ENCODE measurements at places on chromosomes 1 and 21.

GRCh38 chr1:156347331-156347730, 9.0 kb downstream of the TSACC start:
- DNase-seq: no peak

DNA sequence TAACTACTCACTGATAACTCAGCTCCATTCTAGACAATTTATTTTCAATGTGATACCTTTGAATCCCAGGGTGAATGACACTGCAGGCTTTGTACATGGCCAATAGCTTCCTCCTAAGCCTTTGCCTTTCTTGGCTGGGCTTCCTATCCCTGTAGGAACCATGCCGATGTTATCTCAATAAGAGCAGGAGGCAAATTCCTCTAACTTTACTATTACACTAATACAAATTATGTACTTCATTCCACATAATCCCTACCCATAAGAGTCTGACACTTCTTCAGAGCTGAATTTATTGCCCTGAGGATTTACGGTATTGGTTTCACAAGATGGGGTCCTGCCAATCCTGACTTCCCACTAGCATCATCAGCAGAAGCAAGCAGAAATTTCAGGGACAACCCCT, 14.0 kb downstream of the TGFBR3 start:
- DNase-seq: no peak

GRCh38 chr1:13550663-13551062, 33.0 kb upstream of the PDPN start:
- DNase-seq: no peak

- no peak for DNase-seq
Observed at GRCh38 chr1:23126801-23127200, 41.9 kb downstream of the LUZP1 start.

DNA sequence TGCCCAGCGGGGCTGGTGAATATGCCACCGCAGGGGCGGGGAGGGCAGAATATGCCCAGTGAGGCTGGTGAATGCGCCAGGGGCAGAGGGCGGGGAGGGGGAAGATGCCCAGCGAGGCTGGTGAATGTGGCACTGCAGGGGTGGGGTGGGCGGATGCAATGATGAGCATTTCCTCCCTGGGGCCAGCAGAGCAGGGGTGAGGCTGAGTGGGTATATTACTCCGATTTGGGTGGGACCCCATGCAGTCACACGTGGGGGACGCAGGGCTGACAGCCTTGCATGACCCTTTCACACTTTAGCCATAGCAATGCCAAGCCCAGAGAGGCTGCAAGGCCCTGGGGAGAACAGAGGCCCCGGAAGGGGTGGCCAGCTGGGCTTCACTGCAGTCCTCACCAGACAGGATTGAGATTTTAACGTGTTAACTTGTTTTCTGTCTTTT, 9.3 kb upstream of the SLX9 start:
- DNase-seq: no peak

DNA sequence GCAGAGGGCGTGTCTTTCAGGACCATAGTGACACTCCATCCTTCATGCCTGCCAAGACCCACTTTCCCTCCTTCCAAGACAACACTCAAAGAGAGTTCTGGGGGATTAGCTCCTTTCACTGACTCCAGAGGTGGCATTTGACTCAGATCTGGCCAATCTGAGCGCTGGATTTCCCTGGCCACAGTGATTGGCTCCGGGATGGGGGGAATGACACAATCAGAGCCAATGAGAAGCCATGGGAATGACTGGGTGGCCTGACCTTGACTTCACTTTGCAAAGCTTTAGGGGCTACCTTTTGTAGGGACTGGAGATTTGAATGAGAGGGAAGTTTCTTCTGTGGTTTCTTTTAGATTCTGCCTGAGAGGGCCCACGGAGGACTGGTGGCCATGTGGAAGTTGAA, 26.9 kb upstream of the WNT4 start:
- DNase-seq: no peak

GRCh38 chr1:207035877-207036551, 3.5 kb upstream of the C1orf116 start:
- DNase-seq: no peak

GRCh38 chr1:247165674-247166073, 6.1 kb downstream of the ZNF124 start:
- DNase-seq: no peak

- DNase-seq: no peak
Observed at GRCh38 chr1:235411489-235412486, 44.6 kb downstream of the TBCE start.

DNA sequence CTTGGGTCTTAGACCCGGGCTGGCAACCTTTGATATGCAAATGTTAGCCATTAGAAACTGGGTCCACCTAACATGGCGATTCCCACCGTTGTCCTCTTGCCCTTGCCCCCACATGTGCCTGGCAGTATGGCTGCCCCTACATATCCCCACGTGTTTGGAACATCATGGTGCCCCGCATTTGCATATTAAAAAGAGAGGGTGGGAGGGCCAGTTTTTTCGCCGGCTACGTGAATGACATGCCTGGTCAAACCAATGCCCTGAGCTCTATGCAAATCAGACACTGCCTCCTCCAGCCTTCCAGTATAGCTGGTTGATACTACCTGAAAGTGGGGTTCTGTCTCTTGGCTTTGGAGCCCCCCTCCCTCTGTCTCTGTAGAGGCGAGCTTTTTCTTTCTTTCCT, 133.0 kb downstream of the CDC42BPA start:
- no peak for DNase-seq

GRCh38 chr1:158422212-158422611, 3.8 kb downstream of the OR10K2 start:
- no peak for DNase-seq

DNA sequence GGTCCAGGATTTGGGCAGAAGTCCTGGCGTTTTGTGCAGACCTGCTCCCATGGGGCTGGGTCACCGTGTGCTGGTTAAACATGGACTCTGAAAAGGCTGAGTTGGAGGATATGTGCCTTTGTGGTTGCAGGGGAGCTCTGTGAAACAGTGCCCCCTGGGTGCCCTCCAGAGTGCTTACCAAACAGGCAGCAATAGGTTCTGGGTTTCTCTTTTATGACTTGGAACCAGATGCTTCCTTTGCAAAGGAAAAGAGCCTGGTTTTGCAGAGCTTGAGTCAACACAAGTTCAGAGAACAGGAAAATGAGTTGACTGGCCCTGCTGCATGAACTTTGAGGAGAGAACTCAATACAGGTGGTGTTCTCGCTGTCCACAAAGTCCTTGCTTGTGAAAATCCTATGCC, 288.9 kb downstream of the TM2D1 start:
- peak; percentile 1 for DNase-seq

DNA sequence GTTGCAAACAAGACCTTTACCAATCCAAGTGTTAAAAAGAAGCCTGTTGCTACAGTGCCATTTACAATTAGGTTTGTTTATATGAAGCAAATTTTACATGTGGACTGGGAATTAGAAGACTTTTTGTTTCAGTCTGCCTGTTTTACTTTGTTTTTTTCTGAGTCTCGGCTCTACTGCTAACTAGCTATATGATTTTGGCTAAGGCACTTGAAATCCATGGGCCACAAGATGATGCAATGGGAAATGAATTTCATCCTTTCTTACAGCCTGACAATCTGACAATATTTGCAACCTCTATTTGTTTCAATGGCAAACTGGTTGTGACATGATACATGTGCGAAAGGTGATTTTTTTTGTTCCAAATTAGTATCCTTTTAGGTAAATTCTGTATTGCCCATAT, 3.7 kb upstream of the PEX11B start:
- no peak for DNase-seq

GRCh38 chr1:9475061-9475627, 64.1 kb upstream of the SLC25A33 start:
- no peak for DNase-seq

DNA sequence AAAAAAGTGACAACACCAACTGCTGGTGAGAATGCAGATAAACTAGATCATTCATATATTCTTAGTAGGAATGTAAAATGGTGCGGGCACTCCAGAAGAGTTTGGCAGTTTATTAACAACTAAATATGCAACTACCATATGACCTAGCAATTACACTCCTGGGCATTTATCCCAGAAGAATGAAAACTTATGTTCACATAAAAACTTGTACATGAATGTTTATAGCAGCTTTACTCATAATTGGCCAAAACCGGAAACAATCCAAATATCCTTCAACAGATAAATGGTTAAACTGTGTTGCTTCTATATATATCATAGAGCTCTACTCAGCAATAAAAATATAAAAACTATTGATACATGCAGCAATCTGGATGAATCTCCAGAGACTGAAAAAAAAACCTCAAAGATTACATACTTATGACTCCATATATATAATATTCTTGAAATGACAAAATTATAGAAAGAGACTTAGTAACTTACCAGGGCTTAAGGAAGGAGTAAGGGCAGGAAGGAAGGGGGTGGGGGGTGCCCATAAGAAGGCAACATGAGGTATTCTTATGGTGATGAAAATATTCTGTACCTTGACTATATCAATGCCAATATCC, 99.9 kb downstream of the KCNH1 start:
- DNase-seq: no peak

DNA sequence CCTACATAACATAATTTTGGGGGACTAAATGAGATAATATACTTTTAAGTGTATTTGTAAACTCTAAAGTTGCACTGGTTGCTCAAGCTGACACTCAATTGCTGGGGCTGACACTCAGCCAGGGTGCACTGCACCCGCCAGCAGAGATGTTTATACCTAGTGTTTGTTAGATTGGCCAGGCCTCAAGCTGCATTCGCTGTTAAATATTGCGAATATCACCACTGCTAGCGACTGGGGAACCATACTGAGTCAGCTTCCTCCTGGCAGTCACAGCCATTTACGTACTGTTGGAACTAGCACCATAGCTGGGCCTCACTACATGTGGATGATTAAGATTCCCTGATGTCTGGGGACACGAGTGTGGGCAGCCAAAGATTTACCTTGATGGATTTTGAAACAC, 12.7 kb upstream of the RWDD3 start:
- no peak for DNase-seq

DNA sequence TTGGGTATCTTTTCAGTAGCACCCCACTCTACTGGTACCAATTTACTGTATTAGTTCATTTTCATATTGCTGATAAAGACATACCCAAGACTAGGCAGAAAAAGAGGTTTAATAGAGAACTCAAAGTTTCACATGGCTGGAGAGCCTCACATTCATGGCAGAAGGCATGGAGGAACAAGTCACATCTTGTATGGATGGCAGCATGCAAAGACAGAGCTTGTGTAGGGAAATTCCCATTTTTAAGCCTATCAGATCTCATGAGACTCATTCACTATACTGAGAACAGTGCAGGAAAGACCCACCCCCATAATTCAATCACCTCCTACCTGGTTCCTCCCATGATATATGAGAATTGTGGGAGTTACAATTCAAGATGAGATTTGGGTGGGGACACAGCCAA, 878.6 kb upstream of the ADGRL4 start:
- no peak for DNase-seq

GRCh38 chr1:56502700-56503245, 76.6 kb downstream of the PLPP3 start:
- no peak for DNase-seq

DNA sequence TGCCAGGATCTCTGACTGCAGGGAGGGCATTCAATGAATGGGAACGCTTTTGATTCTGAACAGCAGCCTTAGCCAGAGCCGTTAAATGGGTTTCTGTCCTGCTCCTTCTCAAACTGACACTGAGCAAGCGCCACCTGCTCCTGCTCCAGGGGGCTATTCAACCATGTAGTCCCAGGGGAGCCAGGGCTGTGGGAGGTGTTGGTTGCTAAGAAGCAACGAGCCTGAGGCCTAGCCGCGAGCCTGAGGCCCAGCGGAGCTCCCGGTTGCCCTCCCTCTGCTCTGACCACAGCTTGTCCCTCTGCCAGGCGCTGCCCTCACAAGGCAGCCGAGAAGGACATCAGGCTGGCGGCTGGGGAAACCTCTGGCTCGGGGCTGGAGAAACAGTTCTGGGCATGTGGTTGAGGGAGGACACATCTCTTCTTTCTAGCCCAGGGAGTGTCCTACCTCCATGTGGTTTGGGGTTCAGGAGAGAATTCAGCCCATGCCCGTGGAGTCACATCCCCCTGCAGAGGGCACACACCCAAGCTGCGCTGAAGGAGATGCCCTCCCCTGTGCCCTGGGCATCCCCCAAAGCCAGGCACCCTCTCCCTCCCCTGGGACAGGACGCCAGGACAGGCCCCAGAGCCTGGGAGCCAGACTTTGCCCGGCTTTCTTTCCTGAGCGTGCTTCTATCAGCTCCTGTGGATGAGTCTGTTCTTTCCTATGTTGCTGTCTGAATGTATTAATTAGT, 18.0 kb downstream of the PCP4 start:
- no peak for DNase-seq

DNA sequence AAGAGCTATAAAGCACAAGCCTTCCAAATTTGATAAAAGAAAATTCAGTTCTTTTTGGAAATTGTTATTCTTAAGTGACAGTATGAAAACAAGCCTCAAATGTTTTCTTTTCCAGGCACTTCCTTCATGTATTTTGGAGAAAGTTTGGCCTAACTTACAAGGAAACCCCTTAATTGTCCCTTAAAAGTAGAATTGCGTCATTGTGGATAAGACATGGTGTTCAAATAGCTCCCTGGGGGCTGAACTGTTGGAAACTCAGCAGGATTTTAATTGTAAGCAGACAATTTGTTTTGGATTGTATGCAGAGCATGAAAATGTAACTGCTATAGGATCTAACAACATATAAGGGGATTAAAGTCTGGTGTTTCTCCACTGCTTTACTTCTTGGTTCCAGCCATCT, 35.4 kb upstream of the FGGY start:
- DNase-seq: no peak

DNA sequence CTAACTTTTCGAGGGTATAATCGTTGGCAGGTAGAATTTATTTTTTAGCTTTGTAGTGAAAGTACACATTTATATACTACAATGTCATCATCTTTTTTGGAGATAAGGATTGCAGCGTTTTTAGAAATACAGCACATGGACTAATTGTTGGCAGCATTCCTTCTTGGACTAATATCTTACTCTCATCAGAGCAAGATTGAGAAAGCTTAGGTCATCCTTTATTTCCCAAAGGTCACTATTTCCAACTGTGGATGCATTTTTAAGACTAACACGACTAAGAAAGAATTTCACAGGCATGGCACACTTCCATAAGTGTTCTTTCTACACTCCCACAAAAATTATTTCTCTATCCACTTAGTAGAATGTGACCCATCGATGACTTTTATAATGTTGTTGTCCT, 732.3 kb downstream of the NCAM2 start:
- DNase-seq: no peak

DNA sequence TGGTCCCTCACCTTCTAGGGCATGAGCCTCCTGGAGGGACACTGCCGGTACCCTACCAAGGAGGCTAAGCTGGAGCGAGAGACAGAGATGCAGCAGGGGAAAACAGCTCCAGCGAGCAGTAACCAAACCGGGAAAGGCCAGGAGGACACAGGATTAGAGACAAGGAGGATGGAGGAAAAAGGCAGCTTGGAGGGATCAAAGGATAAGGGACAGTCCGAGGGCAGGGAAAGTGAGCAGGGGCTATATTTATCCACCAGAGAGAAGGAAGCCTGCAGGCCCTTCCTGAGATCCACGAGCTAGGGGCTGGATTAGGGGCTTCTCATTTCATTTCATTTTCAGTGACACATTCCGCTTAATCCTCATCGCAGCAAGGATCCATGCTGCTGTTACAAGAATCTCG, 33.8 kb upstream of the PRELP start:
- DNase-seq: no peak

All from ACHN (cell line).